Suppressor macrophage treated with lipopolysaccharide for 1 hour (primary cell): ENCODE measurements at places on chromosomes 4 and X.
A peak's percentile ranks its signal among the peaks of the same experiment; 100 is the strongest.

GRCh38 chr4:147538711-147539110 lies 57.8 kb downstream of the EDNRA start:
- DNase-seq, result no peak

DNA sequence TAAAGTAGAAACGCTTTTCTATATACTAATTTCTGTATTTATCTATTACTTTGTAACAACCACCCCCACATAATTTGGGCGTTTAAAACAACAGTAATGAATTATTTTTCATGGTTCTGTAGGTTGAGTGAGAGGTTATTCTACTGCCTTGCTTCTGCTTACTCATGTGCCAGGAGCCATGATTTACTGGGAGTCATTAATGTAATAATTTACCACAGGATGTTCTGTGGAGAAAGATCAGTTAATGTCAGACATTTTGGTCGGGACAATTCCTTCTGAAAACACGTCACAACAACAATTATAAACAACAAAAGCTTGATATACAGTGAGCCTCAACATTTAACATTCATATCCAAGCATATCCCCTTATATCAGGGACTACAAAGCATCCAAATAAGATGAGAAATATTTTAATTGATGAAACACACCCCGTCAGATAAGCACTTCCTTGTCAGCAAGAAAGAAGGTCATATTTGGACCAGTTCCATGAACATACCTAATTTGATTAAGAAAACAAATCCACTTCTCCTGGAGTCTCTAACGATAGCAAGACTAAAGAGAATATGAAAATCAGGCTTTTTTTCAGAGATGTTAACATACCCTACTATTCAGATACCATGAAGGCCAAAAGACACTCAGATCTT lies 238.5 kb downstream of the PRDM5 start:
- no peak for DNase-seq

GRCh38 chr4:152107736-152108500 lies 347.1 kb upstream of the GATB start:
- DNase-seq, result no peak

- DNase-seq, result no peak
These were observed 232.2 kb upstream of the MAOA start for GRCh38 chrX:43423876-43424275.

DNA sequence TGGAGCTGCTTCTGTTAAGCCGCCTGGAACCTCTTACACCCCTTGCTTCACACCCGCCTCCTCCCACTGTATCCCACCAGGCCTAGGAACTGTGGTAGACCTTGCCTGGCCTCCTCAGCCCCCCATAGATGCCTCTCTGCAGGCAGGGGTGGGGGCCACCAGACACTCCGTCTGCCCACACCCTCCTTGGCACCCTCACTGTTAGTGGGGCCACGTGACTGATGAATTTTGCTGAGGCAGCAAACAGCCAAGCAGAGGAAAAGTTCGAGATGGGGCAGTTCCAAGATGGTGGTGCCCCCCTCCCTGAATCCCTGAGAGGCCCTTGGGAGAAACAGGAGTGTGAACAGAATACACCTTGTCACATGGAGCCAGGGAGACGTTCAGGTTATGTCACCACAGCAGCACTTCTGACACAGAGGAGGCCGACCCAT lies 41.2 kb upstream of the C4orf50 start:
- no peak for DNase-seq

DNA sequence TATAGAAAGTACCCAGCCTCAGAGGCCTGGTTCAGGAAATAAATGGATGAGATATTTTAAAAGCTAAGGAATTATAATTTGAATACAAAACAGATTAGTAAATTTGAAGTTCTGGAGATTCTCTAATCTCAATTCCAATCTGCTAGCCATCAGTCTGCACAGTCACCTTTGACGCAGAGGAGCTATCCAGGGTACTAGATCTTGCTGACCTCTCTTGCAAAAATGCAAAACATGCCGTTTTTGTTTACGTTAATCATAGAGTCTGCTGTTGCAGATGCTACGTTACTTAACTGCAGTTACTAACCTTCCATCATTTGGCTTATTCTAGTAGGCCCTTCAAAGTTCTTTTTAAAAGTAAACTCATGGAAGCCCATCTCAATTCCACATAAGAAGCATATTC lies 10.4 kb downstream of the CCSER1 start:
- DNase-seq, result no peak

GRCh38 chr4:23822181-23822580 lies 67.7 kb downstream of the PPARGC1A start:
- no peak for DNase-seq

DNA sequence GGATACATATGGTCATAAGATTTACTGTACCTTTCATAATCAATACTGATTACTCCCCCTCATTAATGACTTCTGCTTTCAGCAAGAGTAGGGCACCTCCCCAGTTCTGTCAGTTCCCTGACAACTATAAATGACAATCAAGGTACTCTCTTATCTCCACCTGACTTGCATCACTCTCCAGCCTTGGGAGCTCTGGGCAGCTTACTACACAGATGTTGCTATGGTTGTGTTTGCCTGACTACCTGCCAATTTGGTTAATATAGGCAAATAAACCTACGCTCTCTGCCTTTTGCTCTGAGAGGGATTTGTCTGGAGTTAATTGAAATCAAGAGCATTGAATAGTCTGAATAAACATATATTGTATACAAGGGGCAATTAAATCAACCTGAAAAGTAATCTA lies 22.8 kb upstream of the MAP7D3 start:
- no peak for DNase-seq

- no peak for DNase-seq
These were observed 172.3 kb downstream of the SHROOM3 start for GRCh38 chr4:76607266-76607799.

GRCh38 chr4:54971474-54971950 lies 153.9 kb downstream of the KDR start:
- DNase-seq, result peak; percentile 68

DNA sequence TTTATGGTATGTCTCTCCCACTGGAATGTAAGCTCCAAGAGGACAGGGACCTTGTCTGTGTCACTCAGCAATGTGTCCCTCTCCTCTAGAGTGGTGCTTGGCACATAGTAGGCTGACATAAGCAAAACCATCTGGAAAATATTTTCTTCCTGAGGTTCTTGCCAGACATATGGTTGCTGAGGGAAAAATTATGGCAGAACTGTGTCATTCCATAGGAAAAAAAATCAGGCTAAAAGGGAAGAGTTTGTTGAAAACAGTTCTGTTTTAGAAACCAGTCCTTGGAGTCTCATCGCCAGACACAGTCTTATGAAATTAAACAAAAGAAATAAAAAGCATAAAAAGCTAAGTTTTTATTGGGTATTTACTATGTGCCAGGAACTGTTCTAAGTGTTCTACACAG lies 60.9 kb downstream of the RTL9 start:
- no peak for DNase-seq

DNA sequence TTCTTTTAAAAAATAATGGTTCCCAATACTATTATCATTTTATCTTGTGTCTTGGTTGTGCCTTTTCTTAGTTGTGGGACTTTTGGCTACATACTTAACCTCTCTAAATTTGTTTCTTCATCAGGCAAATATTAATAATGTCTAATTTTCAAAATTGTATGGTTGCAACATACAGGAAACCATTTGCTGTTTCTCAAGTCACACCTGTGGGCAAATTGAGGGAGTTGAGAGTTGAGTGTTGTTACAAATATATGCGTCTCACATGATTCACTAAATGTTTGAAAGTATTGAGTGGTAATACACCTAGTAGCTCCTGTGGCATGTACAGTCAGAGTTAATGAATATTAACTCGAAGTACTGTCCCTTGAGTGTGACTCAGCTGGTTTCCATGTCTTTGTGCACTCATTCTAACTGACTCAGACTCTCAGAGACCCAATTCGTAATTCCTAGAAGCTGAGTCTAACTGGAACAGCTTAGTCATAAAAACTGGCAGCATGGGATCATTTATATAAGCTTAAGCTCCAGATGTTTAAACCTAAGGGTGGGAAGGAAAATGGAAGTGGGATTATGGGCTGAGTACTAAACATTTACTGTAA lies 802.4 kb downstream of the TRIML1 start:
- DNase-seq, result no peak

GRCh38 chrX:136200466-136200865 lies 50.7 kb downstream of the MAP7D3 start:
- peak; percentile 23 for DNase-seq

GRCh38 chr4:88286897-88287296 lies 2.5 kb upstream of the PPM1K start:
- no peak for DNase-seq

GRCh38 chr4:150087006-150087405 lies 8.8 kb downstream of the DCLK2 start:
- no peak for DNase-seq

DNA sequence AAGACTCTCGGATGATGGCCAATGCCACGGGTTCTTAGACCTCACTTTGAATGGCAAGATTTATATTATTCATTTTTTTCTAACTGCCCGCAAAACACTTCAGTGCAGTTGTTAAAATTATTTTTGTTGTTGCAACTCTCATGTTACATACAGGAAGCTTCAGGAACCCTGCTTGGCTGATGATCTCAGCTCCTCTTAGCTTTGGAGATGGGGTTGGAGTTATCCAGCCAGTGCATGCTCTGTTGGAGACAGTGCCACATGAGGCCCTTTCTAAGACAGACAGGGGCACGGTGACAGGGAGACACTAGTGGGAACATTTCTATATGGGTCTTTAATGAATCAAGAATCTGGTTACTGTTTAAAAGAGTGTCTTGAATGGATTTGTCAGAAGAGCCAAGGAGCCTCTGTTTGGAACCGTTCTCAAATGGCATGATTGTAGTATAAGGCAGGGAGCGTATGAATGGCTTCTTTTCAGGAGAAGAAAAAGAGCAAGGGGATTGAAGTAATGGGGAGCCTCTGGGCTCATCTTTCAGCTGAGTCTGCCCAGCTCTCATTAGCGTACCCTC lies 61.9 kb upstream of the ENPP6 start:
- DNase-seq, result no peak

DNA sequence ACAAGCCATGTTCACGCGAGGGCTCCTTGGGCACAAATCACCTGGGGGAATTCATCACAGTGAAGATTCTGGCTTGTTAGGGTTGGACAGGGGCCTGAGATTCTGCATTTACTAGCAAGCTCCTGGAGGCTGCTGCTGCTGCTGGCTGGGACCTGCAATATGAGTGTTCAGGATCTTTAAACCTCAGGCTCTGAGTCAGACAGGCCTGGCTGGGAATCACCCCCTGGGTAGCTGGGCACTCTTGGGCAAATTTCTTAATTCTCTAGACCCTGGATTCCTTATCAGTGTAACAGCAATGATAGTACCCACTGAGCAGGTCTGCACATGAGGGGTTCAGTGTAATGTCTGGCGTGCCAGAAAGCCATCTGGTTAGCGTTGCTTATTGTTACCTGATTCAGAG lies 101.5 kb downstream of the DHX15 start:
- no peak for DNase-seq

- peak; percentile 85 for DNase-seq
These were observed 66.1 kb upstream of the ACSL1 start for GRCh38 chr4:184891816-184892397.

DNA sequence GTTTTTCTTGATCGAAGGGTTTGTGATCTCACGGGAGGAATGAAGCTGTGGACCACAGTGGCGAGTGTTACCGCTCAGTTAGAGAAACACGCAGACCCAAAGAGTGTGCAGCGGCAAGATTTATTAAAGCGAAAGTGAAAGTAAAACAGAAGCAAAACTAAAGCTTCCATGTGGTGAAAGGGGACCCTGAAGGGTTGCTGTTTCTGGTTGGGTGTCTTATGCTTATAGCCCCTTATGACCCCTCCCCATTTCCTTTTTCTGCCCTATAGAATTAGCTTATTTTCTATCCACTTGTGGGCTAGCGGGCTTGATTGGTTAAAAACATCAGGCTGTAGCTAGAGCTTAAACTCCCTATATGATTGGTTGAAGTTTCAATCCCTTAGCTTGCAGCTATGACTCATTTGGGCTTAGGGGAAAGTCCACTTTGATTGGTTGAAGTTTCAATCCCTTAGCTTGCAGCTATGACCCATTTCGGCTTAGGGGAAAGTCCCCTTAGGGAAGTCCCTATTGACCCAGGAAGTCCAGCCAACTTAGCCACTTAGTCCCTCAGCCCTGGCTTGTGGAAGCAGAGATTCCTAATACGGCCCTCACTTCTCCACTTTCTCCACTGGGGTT lies 171.2 kb upstream of the NWD2 start:
- peak; percentile 45 for DNase-seq

GRCh38 chrX:9912351-9913145 lies 54.6 kb upstream of the CLDN34 start:
- DNase-seq, result no peak

DNA sequence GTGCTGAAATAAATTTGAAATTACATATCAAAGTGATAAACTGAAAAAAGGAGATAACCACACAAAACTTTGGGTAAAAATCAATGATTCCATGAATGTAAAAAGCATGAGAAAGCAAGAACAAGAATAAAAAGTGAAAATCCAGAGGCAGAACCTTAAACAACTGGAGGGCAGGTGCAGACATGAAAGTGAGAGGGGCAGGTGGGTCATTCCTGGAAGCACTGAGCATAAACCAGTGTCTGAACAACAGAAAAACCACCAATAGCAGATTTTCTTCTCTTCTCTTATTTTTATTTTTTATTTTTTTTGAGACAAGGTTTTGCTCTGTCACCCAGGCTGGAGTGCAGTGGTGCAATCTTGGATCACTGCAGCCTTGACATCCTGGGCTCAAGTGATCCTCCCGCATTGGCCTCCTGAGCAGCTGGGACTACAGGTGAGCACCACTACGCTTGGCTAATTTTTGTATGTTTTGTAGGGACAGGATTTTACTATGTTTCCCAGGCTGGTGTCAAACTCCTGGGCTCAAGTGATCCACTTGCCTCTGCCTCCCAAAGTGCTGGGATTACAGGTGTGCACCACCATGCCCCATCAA lies 46.8 kb upstream of the GPR78 start:
- DNase-seq, result no peak

GRCh38 chr4:113636438-113636818 lies 125.1 kb downstream of the CAMK2D start:
- DNase-seq, result peak; percentile 36

- DNase-seq, result no peak
These were observed 22.8 kb upstream of the SEC24B start for GRCh38 chr4:109410776-109411175.

DNA sequence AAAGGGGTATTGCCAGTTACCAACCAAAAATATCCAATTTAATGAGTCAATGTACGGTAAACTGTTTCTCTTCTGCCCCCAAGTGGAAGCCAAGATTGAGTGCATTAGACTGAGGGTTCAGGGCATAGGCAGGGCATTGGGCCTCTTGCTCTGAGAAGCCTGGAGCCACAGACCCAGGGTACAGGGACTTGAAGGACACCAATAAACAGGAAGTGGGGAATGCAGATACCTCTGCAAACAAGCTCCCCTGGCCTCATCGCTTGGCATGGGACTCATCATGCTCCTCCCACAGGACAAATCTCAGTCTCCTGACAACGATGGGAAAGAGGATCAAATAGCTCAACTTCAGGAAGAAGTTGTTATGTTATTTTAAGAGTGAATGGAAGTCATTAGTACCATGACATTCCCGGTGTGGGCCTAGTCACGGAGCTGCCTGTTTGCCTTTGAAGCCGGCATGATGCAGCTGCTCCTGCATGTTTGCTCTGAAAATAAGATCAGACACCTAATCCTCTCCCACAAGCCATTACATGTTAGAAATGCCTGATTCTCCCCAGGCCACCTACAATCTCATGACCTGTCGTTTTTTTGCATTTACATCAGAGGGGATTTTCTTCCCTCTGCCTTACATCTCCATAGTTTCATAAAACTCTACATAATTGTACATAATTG lies 224.2 kb downstream of the RCHY1 start:
- no peak for DNase-seq
